HT1080 (cell line): ENCODE measurements at places on chromosomes 2 and 18.

GRCh38 chr2:175011505-175011904, 6.3 kb upstream of the CHN1 start:
- DNase-seq: no peak

DNA sequence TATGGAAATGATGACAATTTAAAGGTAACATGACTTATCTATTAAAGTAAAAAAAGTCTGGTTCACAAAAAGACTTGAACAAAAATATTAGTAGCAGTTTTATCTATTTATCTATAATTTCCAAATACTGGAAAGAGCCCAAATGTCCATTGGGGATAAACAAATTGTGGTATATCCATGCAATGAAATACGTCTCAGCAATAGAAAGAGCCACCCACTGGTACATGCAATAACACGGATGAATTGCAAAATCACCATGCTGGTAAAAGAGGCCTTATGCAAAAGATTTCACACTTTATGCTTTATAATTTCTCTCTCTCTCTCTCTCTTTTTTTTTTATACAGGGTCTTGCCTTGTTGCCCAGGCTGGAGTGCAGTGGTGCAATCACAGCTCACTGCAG, 91.4 kb upstream of the ASAP2 start:
- no peak for DNase-seq

- DNase-seq: no peak
Observed at GRCh38 chr18:56199580-56200330, 438.6 kb downstream of the TXNL1 start.

- peak; percentile 84 for DNase-seq
Observed at GRCh38 chr2:12498704-12499103, 218.0 kb upstream of the TRIB2 start.
